ENCODE measurements at places on chromosomes 7 and 10. TPM values are rescaled to one million over a fixed set of nuclear protein-coding genes. Genes with fewer than 3 reads are reported as not detected.

DNA sequence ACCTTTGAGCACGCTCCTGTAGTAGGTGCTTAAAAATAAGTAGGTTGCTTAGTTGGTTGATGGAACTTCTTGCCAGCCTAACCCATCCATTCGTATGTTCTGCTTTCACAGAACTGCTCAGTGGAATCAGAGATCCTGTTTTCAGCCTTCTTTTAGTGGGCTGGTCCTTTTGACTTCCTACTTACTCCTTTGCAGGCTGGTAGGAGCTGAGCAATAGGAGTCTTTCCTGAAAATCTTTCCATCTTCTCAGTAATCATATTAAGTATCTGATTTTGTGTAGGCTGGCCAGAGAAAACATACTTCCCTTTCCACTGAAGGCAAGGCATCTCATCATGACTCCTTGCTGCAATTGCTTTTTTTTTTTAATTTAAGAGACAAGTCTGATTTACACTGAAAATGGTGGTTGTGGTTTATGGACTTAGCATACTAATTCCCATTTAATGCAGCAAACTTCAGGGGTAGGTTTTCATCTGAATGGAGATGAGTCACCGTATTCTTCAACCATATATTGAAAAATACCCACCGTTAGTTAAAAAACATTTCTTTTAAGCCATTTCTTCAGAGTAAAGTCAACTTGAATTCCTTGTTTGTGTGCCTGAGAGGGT is 208.0 kb downstream of the ZNF365 start:
- DNase-seq, result no peak

DNA sequence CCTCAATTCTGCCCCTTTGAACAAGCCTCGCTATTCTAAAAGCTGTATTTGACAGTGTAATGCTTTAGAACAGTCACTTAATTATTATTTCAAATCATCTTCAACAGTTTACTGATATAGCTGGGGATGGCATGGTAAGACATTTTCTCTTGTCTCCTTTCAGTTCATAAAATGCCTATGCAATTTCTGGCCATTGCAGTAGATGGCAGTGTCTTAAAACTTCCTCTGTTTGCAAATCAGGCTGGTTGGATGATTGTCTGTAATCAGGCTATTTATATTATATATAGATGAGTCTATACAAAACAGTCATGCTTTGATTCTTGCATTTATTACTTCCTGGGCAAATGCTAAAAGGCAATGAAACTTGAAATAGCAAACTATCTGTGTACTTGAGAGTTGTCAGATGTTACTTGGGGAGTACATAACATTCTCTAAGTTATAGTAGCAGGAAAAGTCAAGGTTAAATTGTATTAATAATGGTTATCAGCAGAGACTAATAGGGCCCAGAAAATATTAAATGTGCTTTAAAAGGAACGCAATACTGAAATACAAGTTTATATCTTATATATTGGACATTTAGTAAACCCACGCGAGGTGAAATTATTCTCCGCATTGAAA is 55.5 kb upstream of the LHFPL3 start:
- no peak for DNase-seq

- no peak for DNase-seq
Observed at GRCh38 chr10:116689744-116690143, 52.6 kb downstream of the HSPA12A start.

PCLO gene
- 17.4 TPM for total RNA-seq

ARHGAP22 gene
- total RNA-seq, result 10.0 TPM

KIN gene
- total RNA-seq, result 12.9 TPM

SEMA3A gene
- total RNA-seq, result 16.3 TPM

SLC26A5 gene
- not detected for total RNA-seq

All from glutamatergic neuron (in vitro differentiated cells).